ENCODE measurements at places on chromosomes 2 and 18.

GRCh38 chr2:166170356-166170755, 42.5 kb upstream of the SCN1A start:
- peak; percentile 6 for DNase-seq

DNA sequence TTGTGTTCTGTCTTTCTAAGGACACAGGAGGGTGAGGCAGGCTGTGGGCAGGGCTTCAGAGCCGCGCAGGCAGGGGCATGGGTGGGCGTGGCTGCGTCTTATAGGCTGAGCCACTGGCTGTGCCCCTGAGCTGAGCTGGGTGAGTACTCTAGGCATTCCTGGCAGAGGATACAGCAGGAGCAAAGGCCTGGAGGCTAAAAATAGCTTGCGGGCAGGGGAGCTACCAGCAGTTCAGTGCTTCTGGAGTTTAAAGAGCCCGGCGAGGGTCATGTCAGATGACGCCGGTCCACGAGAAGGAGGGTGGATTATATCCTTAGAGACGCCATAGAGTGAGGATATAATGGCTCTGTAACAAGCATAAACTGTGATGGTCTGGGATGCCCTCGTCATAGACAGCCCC, 31.5 kb upstream of the PDIA6 start:
- peak; percentile 44 for DNase-seq

DNA sequence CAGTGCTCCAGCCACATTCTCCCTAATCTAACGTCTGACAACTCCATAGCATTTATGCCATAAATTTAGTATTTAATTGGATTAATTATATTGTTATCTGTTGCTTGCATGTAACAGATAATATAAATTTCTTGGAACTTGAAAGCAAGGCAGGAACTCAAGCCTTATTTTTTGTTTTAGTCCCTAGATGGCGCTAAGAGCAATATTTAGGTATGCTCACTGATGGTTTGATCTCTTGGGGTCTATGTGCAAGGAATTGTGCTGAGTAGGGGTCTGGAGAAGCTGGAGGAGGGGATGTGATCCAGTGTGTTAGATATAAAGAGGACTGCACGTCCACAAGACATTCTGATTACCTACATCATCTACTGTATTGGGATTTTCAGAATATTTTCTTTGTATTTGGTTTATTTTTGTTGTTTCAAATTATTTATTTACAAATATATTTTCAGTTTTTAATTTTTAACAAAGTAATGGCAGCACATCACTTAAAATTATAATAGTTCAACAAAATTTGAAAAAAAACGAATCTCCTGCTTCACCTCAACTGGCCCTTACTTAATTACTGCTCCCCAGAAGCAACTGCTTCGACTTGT, 32.8 kb downstream of the KATNAL2 start:
- no peak for DNase-seq

DNA sequence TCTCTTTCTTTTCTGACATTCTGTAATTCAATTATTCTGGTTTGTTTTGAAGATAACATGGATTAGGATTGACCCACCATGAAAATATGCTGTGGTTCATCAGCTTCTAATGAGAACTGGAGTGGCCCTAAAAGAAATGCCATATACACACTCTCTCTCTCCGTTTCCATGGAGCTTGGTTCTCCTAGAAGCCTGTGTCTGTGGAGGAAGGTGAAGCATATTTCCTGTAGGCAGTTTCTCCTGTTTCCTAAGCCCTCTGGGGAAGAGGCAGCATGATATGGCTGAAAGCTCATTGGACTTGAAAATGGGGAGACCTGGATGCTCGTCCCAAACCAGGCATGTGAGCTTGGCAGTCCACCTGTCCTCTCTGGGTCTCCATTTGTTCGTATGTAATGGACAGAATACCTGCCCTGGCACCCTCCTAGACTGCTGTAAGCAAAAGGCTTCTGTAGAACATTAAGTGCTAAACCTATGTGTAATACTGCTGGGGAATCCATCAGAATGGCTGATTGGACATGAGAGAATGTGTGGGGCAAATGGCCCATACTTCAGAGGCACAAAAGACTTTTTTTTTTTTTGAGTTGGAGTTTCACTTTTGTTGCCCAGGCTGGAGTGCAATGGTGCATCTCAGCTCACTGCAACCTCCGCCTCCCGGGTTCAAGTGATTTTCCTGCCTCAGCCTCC, 75.3 kb upstream of the PPP1CB start:
- no peak for DNase-seq

DNA sequence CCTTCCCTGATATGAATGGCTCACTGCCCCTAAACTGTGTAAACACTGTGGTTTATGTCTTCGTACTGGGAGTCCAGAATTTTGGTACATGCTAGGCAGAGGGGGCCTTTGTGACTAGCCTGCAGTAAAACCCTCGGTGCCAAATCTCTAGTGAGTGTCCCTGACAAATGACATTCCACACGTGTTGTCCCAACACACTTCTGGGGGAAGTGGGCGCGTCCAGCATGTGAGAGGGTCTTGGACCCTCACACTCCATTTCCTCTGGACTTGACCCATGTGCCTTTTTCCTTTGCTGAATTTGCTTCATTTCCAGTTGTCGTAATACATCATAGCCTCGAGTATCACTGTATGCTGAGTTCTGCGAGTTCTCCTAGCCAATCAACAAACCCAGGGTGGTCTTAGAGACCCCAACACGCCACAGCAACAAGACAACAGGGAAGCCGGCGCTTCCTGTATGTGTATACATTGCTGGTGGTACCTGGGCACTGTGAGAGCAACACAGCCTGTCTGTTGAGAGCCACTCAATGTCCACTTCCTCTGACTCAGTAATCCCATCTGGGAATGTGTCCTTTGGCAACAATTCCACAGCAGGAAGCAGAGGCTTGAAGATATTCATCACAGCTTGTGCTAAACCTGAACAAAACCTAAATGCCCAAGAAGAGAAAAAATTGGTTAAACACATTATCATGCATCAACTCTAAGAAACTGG, 26.9 kb upstream of the SLC66A3 start:
- no peak for DNase-seq

All from H54 (cell line).